ENCODE measurements at places on chromosomes 12 and 14.
A peak's percentile ranks its signal among the peaks of the same experiment; 100 is the strongest.

DNA sequence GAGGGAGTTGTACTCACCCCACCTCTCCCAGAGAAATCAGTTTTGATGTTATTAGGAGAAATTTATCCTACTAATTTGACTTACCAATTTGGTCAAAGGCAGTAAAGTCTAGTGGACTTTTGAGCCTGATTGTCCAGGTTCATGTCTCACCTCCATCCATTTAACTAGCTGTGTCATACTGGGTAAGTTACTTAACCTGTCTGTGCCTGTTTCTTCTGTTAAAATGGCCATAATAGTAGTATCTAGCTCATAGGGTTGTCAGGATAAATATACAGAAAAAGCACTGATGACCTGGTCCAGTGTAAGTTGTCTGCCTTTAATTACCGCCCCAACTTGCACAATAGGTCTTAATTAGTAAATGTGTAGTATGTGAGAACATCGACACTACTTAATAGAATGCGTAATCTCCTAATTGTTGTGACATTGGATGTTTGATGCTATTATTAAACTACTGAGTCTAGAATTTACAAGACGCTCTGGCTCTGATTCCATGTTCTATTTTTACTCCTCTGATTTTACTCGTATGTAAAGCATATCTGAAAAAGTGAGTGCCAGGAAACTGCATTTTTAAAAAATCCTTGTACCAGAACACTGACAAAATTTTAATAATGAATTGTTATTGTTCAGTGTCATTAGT, 1.5 kb downstream of the RAB21 start:
- peak; percentile 14 for DNase-seq

DNA sequence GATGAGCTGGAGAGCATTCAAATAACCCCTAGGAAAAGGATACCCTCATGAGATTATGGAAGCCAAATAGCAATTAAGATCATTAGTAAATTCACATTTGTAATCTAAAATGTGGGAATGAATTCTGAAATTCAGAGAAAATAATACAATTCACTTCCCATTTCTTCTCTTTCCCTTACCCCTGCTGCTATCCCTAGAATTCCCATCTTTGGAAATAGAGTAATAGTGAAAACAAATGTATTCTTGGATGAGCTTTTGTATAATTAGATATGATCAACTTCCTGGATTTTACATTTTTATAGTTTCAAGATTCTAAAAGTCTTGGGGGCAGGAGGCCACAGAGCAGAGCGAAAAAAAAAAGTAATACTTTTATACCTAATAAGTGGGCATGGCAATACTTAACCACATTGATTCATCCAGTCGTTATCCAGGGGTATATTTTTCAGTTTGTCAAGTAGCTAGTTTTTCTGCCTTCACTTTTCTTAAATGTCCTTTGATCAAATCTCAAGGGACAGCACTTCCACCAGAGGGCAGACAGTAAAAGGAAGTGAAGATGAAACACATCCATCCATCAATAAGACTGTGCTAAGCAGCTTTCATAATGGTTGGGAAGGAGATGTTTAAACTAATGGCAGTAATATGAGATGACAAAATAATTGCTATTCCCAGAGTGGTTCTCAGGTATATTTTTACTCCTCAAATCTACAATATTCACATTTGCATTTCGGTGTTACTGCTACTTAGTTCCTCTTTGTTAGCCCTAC, 401.3 kb downstream of the DIO2 start:
- DNase-seq, result no peak

- peak; percentile 84 for DNase-seq
These were observed 10.0 kb upstream of the CLEC7A start for GRCh38 chr12:10140001-10140400.

DNA sequence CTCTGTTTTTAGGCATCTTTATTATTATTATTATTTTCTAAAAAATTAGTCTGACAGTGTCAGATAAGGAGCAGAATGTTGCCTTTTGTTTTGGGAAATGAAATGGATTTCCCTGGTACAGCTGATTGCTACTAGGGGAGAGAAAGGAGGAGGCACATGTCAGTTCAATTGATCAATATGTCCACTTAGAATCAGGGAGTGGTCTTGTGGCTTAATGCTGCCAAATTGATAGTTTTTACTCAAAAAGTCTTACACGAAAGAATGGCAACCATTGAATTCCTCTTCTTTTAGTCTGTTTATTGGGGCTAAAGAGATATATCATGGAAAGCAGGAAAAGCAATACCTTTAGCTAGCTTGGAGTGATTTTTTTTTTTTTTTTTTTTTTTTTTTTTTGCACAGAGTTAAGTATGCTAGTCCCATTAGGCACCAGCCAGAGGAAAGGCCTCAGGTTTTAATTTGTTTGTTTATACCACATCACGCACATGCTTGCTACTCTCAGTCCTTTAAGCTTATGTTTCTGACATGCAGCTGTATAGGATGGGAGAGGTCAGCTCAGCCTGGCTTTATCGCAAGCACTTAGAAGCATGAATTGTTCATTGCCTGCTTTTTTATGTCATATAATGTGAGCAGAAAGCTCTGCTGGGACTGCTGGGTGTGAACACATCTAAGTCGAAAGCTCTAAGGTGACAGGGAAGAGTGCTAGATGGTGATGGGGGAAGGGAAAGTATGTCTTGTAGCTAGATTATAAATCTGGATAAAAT, 1.4 kb downstream of the AKAP6 start:
- no peak for DNase-seq

DNA sequence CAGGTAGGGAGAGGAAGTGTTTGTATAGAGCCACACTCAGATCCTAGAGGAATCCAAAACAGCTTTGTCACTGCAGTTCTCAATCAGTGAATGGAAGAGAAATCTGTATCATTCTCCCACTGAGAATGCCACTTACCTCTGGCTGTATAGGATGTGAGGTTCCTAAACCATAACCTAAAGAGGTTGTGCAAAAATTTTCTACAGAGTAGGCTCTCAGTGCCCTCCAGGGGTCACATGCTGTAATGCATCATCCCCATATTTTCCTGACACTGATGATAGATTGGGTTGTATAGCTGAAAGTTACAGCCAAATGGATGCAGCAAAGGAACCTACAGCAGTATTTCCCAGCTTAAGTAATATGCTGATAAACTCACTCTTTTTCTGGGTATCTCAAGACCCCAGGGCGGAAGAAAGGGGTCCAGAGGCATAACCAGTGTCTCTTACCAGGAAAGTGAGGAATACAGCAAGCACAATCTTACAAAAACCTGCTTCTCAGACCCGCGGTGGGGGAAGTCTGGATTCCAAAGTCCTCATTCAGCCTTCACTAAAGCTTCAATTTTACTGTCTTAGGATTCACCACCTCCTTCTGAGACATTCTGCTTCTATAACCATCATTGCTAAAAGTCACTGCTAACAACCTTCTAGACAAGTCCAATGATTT, 3.8 kb downstream of the BCDIN3D start:
- DNase-seq, result peak; percentile 67

DNA sequence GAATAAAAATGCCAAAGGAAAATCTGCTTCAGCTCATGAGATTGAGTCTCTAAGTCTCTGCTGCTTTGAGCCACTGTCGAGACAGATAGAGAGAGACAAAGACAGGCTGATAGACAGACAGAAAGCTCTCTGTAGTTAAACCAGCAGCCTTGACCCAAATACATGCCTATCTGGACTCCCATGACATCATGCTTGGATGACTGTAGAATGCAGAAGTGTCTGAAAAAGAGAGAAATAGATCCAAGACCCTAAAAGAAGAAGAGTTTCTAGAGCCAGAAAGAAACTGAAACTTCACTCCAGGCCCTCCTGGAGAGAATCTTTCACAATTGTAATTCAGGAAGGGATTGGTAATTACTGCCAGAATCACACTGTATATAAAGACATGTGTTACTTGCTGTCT, 122.6 kb upstream of the PLXNC1 start:
- no peak for DNase-seq

DNA sequence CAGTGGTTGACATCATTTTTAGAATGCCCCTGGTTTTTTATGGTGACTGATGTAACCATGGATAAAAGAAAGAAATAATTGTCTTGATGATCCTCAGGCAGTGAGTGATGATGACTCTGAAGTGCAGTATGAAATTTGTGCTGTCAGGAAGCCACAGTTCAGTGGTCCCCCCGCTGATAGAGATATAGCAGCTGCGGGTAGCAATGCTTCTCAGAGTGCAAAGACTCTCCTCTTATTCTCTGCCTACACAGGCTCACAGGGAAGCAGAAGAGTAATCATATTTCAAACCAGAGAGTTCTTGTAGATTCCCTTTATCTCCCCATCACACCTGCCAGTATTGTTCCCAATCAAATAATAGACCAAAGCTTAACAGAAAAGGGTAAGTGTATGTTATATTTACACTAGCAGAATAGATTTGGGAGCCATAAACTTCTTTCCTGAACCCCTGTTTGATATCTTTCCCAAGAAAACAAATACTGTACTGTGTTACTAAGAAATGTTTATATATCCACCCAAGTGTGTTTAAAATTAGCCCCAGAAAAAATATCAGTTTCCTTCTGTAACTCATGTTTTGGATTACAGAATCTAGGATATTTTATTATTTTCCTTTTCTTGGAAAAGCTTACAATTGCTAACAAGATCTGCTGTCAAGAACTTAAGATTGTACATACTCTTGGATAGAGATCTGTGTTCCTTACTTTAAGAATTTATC, 1817.4 kb upstream of the FLRT2 start:
- DNase-seq, result peak; percentile 49

GRCh38 chr14:32074887-32075572, 2.1 kb upstream of the ARHGAP5 start:
- no peak for DNase-seq

DNA sequence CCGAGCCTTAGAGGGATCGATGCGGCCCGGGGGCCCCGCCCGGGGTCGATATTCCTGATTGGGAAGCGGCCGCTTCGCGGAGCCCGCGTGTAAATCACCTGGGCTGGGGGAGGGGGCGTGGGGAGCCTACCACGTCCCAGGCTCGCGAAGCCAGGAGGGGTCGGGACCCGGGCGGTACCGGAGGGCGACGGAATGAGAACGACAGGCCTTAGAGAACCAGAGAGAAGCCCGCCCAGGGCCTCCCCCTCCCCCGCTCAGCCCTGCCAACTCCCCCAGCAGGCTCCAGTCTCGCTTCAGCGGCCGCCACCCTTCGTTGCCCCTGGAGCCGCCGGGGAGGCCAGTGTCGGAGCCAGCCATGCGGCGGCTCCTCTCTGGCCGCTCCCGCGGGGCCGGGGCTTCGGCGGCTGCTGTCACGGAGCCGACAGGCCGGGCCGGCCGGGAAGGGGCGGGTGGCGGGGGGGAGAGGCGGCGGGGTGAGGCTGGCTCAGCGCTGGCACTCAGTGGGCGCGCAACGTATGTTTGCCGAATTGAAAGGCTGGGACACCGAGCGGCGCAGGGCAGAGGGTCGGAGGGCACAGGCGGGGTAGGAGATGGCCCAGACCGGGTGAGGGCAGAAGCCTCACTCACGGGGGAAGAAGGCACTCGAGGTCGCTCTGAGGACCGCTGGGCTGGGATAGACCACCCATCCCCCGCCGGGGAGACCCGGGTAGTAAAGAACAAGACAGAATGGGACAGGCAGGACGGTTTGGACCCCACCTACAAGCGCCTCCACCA, 1.4 kb upstream of the DNAJC22 start:
- DNase-seq, result no peak

- DNase-seq, result peak; percentile 19
These were observed 6.6 kb upstream of the IKZF4 start for GRCh38 chr12:56014205-56014604.

DNA sequence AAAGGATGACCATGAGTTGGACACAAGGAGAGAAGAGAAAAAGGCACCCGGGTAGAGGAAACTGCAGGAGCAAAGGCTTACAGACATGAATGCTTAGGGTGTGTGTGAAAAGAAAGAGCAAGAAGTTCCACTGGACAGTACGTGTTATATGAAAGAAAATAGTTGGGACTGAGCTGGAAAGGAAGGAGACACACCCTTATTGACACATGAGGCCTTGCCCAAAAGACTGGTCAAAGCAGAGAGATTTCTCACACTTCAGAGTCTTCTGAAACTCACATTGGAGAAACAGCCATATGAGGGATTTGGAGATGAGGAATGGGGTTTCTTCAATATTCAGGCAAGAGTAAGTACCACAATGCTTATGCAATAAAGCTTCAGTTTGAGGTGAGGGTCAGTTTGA, 56.0 kb downstream of the TTC9 start:
- DNase-seq, result no peak

DNA sequence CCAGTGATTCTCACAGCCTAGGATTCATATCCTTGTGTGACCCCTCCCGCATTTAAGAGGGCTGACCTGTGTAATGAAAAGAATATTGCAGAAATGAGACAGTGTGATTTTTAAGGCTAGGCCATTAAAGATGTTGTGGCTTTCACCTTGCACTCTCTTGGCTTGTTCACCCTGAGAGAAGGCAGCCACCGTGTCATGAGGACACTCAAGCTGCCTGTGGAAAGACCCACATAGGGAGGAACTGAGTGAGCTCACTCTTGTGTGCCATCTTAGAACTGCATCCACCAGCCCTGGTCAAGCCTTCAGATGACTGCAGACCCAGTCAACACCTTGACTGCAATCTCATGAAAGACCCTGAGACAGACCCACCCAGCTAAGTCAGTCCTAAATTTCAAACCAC, 46.3 kb upstream of the TMPO start:
- DNase-seq, result no peak

DNA sequence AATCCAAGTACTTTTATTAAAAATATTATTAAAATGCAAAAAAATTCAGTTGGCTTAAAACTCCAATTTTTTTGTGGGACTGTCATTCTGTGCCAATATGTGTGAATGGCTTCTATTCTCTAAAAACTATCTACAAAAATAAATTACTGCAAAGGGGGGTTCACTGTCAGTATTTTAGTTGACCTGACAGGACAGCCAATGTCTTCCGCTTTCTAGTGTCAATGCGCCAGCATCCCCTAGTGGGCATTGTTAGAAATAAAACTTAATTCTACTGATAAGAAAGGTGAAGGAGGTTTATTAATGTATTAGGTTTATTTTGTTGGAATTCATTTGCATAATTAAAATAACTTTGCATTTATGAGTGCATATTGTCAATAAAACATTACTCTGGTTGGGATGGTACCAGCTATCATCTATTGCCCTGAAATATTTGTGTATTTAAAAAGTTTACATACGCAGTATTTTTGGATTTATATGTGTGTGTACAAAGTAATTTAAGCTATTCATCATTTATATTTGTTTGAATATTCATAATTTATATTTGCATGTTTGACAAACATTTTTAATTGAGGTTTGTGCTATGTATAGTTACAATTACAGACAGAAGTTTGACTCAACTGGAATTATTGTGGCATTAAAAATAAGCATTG, 527.2 kb downstream of the FLRT2 start:
- DNase-seq, result peak; percentile 36

- no peak for DNase-seq
These were observed 5.4 kb upstream of the KRT76 start for GRCh38 chr12:52782502-52782901.

- DNase-seq, result no peak
These were observed 79.8 kb upstream of the CFL2 start for GRCh38 chr14:34794217-34794616.

GRCh38 chr12:114406316-114406983, 506 bp upstream of the TBX5 start:
- DNase-seq, result no peak
